Prostate gland (tissue), 2 donors: ENCODE measurements at places on chromosomes 11 and 22. TPM values are rescaled to one million over a fixed set of nuclear protein-coding genes. Genes with fewer than 3 reads are reported as not detected.

Gene ANO3
- 0.68 TPM for total RNA-seq

Gene GSTT2B
- total RNA-seq = 16.2 TPM

Gene TRIM49
- not detected for total RNA-seq

Gene KRTAP5-7
- total RNA-seq = not detected

Gene HPX
- 4.7 TPM for total RNA-seq

Gene HORMAD2
- total RNA-seq = 6.9 TPM

Gene TRPC6
- 4.1 TPM for total RNA-seq

Gene KCNJ11
- 5.5 TPM for total RNA-seq

Gene OR5AR1
- not detected for total RNA-seq

Gene SPTBN2
- 139 TPM for total RNA-seq

Gene ARHGAP20
- total RNA-seq = 3.7 TPM

Gene SHISA8
- not detected for total RNA-seq
